H54 (cell line): ENCODE measurements at places on chromosomes 7 and 10.

GRCh38 chr10:103544657-103545310, 51.3 kb downstream of the NEURL1 start:
- peak; percentile 0 for DNase-seq

- no peak for DNase-seq
Measured at GRCh38 chr10:60246382-60246781, 143.3 kb downstream of the ANK3 start.

DNA sequence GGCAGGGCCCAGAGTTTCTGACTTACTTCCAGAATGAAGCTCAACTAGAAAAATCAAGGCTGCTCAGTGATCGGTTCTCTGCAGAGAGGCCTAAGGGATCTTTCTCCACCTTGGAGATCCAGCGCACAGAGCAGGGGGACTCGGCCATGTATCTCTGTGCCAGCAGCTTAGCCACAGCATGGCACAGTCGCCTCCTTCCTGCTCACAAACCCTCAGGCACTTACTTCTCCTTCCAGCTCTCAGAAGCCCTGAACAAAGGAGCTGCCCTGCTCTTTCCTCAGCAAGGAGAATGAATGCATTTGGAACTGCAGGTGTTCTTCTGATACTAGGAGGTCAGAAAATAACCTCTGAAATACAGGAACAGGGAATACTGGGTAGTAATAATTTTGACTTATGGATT, 219.7 kb upstream of the PRSS1 start:
- DNase-seq = no peak

DNA sequence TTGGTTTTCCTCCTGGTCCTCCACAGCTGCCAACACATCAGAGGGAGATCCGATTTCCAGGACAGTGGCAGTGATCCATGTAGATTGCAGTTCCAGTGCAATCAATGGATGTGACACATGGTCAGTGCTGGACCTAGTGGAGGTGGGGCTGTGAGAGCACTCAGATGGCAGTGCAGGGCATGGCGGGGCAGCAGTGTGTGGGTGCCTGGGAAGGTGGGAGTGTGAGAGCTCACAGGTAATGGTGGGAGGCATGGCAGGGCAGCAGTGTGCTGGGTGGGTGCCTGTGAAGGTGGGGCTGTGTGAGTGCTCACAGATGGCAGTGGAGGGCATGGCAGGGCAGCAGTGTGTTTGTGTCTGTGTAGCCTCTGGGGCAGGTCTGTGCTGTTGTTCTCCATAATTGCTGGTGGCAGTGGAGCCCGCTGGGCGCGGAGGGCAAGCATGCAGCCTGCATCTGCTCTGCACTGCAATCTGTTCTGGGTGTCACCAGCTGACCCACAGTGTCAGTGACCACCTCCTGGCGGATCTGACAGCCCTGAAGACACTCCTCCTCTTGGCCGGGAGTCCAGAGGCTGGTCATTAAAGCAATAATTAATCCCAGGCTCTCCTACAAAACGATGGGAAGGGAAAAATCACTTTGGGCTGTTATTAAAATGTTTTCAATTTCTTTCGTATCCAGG, 8.6 kb upstream of the ADARB2 start:
- no peak for DNase-seq

DNA sequence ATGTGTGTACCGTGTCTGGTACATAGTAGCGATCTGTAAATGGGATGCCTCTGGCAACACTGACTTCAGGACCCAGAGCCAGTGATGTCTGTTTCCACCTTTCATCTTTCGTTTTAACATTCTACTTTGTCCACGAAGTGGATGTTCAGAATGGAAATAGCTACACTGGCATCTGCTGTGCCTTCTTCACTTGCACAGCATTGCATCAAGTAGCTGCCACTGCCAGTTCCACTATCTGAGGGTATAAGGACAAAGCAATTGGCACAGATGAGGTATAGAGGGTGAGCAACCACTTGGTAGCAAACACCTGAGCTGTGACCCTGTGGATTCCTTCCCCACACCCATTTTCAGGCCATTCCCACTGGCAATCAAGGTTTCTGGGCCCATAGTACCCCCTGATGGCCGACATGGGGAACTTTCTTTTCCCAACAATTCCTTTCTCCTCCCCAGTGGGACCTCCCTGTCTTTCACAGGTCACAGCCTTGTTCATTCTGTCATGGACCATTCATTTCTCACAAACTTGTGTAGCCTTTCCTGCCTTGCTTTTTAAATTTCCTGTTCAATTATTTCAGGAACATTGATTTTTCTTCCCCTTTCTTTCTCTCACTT, 4.0 kb downstream of the ITGA8 start:
- no peak for DNase-seq

- DNase-seq = no peak
Measured at GRCh38 chr7:4067476-4067760, 614.7 kb upstream of the FOXK1 start.

GRCh38 chr7:29285444-29285793, 90.8 kb downstream of the CHN2 start:
- peak; percentile 67 for DNase-seq

- DNase-seq = peak; percentile 82
Measured at GRCh38 chr7:43906331-43907010, at the start of gene URGCP. TSS of gene URGCP (minus strand) at chr7:43906596. CDS start at chr7:43906575, 21 bp downstream.

GRCh38 chr7:97018126-97018601, 6.5 kb downstream of the DLX5 start:
- no peak for DNase-seq

DNA sequence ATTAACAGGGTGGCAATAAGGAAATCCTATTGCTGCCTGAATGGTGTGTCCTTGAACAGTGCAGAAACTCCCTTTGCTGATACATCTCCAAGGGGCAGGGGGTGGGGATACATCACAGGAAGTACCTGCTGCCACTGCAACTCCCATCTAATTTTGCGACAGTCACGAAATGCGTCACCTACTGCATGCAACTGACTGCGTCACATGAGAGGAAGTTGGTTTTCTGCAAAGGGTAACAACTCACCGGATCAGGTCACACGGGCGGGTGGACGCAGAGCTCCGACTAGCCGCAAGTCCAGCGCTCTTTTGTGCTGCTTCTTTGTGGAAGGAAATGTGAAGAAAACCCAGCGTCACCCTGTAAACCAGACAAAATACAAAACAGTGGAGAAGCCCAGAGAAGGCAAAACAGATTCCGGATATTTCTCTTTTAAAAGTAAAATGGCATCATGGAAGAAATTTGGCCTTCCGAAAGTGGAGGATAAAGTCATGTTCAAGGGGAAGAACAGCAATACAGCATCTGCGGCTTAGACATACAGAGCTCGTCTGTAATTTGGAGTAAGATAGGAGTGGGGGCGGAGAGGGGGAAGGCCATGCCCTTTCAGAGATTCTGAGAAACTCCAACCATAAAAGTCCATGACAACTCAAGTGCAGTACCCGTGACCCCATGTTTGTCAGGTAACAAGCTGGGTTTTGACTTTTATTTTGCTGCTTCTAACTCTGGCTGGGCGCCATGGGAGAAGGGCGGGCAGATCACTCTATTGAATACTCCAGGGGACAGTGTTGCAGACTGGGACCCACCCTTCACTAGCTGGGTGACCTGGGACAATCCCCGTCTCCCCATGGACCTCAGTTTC, 32.3 kb upstream of the PLEKHS1 start:
- DNase-seq = no peak

- no peak for DNase-seq
Measured at GRCh38 chr10:103679096-103679790, 176.1 kb downstream of the SH3PXD2A start.

- DNase-seq = no peak
Measured at GRCh38 chr7:137611606-137612005, 235.2 kb downstream of the DGKI start.

DNA sequence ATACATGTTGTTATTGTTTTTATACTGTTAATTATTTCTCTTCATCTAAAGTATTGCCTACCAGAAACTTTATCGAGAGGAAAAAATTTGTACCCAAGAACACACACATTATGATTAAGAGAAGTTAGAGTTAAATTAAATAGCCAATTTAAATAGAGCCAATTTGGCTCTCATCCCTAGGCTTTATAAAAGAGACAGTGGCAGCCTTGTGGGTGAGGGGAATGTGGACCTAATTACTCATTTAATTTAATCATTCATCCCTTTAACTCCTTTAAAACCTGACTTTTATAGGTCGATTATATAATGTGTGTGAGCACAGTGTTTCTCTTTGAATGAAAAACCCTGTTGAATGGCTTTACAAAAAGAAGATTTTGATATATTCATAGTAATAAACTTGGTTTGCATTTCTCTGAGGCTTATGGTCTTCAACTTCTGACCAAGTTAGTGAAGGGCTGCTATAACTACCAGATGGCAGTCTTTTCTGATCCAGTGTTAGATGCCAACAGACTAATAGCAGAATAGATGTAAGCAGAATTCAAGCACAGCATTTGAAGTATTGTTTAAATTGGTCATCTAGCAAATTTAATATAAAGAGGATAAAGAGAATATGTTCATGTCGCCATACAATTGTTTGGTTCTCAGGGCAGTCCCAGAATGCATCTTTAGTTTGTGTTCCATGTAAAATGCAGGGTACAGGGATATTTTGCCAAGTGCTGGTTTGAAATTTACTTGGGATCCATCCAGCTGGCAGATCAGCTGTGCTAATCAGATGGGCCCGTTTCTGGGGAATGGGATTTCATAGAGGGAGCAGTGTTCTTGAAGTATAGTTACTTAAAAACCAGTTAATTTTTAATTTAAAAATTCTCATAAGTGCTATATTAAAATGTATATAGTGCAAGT, 25.3 kb downstream of the ADD3 start:
- DNase-seq = no peak

GRCh38 chr10:10831085-10831484, 186.6 kb upstream of the CELF2 start:
- no peak for DNase-seq

- no peak for DNase-seq
Measured at GRCh38 chr10:107362306-107362705, 197.8 kb upstream of the SORCS1 start.
